Activated CD8-positive, alpha-beta memory T cell treated with anti-CD3 and anti-CD28 coated beads for 48 hours (primary cell): ENCODE measurements at places on chromosomes 11 and 22.

- DNase-seq, result no peak
These were observed 65.3 kb downstream of the ST3GAL4 start for GRCh38 chr11:126420698-126421256.

- no peak for DNase-seq
These were observed 610 bp upstream of the TEX12 start for GRCh38 chr11:112166562-112166961.

GRCh38 chr11:61840371-61840770 lies 12.3 kb downstream of the FADS2 start:
- no peak for DNase-seq

DNA sequence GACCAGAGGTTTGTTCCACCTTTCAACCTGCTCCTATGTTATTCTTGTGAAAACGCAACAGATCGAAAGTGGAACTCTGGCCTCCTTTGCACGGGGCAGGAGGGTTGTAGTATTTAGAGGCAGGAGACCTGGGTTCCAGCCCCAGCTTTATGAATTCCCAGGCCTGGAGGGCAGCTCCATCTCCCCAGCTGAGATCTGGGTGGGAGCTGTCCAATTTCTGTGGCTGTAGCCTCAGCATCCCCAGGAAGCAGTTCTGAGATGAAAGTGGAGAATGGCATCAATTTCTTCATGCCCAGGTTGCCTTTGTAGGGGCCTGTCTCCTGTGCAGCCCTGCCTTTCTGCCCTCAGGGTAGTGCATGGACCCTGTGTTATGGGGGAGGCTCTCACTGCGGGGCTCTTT lies 4.1 kb downstream of the FADS2 start:
- no peak for DNase-seq

DNA sequence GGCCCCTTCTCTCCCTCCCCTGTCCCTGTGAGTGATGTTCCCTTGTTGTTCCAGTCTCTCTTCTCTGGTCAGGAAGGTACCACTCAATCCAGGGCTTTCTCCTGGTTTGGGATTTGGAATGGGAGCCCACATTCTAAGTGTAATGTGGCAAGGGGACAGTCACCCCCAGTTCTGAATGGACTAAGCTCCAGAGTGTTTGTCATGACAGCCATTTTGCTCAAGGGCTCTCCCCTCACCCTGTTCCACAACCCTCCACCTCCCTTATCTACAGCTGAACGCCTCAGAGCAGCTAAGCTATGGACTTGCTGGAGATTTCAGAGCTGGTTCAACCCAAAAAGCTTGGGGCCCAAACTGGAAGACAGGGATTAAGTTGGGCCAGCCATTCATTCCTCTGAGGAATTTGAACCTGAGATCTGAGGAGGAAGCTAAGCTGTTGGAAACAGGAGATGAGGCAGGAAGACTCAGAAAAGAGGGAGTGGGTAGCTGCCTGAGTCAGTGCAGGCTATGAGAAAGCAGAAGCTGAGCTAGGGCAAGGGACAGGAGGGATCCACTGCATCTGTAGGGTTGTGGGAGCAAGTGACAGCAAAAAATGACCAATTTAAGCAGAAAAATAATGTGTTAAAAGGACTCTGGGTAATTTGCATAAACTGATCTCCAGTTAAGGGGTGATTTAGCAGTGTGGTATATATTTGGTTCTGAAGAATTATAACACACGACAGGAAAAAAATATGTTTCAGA lies 22.9 kb upstream of the FCHSD2 start:
- DNase-seq, result no peak

- no peak for DNase-seq
These were observed 132.6 kb upstream of the HSD17B12 start for GRCh38 chr11:43547889-43548381.

GRCh38 chr22:23878219-23878618 lies 16.0 kb upstream of the MIF start:
- no peak for DNase-seq

DNA sequence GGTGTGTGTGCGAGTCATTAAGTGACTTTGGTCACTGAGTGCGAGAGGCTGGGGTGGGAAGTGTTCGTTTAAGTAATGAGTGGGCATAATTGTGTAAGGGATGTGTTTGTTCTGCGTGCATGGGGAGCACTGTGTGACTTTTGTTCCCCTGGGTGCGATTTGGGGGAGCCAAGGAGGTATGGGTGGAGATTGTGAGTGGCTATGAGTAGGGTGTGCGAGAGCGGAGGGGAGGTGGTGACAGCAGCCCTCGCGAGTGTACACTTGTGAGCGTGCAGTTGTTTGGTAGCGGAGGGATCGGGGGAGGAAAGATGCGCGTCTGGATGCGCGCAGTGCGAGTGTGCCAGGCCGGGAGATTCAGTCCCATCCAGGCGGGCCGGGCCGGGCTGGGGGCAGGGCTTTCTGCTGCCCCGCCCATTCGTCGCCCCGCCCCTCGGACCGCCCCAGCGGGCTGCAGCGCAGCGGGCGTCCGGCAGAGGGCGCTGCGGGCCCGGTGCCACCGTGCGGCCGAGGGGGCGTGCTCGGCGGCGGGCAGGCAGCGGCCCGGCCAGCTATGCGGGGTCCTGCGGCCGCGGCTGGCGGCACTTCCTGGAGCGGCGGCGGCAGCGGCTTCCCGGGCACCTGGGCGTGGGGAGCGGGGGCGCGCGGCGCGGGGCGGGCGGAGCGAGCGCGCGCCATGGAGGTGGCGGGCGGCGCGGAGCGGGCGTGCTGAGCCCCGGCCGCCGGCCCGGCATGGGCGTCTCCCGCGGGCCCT lies at the start of gene DGKZ:
TSS of gene DGKZ (plus strand) at position 578 of the 751 bp plus-strand sequence. CDS start 197 bp downstream, outside the sequence.
- DNase-seq, result peak; percentile 73

DNA sequence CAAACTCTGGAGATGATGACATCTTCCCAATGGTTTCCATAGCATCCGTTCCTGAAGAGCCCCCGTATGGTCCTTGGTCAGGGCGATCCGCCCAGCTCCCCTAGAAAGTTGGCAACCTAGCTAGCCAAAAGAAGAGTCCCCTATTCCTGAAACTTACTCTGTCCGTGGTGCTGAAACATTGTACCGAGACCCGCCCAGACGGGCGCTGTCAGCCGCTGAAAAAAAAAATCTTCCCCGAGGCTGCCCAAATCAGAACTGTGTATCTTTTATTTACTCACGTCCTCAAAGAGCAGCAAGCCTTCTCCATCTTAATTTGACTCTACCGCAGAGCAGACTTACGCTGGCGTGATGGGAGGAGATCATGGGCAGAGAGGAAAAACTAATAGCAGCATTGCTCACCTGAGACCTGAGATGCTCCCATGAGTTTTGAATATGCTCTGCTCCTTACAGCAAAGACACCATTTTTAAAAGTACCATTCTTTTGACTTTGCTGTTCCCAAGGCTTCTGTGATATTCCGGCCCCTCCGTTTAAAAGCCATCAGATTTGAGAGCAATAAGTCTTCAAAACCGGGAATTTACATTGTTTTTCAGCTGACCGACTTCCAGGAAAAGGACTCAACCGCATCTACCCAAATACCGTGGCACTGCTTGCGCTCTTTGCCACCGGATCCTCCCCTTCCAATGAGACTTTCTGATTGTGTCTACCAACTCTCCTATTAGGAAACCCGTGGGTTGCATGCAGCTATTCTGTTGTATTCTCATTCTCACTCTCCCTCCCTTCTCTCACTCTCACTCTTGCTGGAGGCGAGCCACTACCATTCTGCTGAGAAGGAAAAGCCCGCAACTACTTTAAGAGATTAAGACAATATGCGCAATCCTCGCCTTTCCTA lies at the start of gene SLC17A6:
TSS of gene SLC17A6 (plus strand) at position 786 of the 890 bp plus-strand sequence. CDS start 153 bp downstream, outside the sequence.
- DNase-seq, result no peak

DNA sequence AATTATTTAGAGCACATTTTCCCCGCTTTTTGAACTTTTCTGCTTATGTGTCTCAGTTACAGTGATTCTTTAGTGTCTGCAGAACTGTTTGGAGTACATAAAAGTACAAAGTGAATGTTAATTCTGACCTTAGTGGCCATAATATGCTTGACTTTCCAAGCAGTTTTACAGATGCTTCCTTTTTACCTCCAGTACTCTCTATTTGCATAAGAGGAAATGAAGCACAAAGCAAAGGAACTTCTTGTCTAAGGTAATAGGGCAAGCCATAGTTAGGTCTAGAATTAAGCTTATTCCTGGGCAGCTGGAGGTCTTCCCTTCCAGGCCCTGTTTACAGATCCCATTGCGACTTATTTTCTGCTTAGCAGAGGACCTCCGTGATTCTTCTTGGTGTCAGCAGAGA lies 3.6 kb downstream of the GTPBP1 start:
- DNase-seq, result no peak

DNA sequence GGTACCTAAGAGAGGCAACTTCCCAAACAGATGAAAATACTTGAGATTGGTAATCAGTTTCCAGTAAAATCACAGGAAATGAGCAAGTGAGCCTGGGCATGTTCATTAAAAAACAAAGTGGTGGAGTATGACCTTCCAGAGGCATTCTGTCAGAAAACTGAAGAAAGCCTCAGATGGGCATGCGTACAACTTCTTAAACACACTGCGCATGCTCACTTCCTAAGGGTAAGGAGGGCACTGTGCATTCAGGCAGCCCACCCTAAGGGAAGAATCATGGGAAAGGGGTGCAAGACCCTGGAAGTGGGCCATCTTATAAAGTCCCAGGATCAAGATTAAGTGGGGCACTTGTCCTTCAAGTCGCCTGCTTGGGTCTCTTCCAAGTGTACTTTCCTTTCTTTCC lies 4.0 kb downstream of the OR52K2 start:
- DNase-seq, result no peak

DNA sequence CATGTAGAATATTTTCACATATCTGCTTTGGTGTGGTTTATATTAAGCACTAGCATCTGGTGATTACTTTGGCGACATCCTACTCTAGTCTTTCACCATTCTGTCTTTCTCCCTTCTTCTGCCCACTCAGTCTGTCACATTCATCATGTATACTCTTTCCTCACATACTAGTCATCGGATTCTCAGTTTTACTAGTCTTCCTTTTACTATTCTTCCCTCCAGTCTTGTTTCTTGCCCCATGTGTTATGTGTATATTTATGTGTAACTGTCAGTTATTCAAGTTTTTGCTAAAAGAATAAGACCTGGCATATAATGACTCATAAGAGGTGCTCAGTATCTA lies 4.6 kb upstream of the DIXDC1 start:
- DNase-seq, result no peak

- no peak for DNase-seq
These were observed 99.4 kb upstream of the ZC3H12C start for GRCh38 chr11:109993786-109994185.
